Right cardiac atrium (tissue), 5 donors: ENCODE measurements at places on chromosomes 12 and 14.

DNA sequence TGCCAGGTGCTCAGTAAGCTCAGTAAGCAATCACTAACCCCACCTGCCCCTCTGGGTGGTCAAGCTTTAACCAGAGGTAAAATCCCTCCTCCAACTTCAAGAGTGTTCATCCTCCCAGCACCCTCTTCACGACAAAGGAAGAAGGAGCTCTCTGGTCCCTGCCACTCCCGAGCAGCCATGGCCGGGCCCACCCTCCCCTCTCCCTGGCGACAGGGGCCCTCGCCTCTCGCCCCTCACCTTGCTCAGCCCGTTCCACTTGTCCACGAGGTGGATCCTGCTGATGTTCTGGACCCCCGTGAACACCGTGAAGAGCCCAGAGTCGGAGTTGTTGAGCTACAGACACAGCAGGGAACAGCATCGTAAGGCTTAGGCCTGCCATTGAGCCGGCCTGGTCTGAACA, 52.0 kb downstream of the SCARB1 start:
- DNase-seq, result no peak

GRCh38 chr12:124453419-124454351, 113.7 kb downstream of the NCOR2 start:
- peak; percentile 93 for DNase-seq

DNA sequence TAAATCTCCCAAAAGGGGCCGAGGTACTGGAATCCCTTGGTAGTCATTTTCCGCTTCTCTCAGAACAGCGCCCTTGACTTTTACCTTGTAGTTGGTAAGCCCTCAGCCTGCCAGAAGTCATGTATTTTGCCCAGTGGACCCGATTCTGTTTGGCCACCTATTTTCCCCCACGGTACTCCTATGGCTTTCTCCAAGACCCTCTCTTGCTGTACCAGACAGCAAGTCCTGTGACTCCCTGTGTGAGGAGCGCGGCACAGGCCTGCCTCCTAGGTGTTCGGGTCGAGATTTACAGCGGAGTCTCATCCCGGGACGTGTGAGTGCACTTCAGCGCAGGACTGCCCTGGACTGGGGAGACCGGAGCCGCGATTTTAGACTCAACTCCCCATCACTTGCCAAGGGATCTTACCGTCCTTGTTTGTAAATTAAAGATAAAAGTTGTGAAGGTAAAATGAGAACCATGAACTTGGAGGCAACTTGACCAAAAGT, 1.1 kb upstream of the MBD6 start:
- DNase-seq, result peak; percentile 78

DNA sequence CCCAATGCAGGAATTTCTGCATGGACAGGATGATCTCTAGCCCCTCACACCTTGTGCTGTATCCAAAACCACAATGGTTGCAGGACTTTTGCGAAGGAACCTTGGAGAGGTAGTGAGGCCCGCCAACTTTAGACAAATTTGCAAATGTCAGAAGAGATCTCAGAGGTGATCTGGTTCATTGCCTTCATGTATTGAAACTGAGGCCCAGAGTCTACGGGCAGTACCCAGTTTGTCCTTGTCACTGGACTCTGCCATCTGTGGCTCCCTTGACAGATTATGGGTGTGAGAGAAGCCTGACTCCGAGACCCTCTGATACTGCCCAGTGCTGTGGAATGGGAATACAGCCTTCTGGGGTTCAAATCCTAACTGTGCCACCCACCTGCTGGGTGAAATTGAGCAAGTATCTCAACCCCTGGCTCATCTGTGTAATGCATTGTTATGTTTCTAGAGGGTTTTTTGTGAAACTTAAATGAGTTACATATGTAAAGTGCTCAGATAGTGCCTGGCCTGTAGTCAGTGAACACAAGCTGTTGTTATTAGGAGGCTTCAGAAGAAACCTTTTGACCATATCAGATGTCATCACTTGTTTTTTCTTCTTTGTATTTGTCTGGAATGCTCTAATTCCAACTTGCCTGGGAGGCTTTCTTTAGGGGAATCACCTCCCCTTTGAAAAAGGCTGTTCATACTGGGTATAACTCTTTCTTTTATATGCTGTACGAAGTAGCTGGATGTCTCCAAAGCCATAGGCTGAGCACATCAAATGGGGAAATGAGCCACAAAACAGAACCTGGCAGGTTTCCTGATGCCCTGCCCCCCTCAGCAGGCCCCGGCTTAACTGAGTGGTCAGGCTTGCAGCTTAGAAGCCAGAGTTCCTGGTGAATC, 71.4 kb upstream of the SRSF5 start:
- no peak for DNase-seq

- no peak for DNase-seq
Measured at GRCh38 chr14:84804895-84805294, 725.0 kb upstream of the FLRT2 start.

- no peak for DNase-seq
Measured at GRCh38 chr12:100445081-100445481, 28.6 kb upstream of the NR1H4 start.

DNA sequence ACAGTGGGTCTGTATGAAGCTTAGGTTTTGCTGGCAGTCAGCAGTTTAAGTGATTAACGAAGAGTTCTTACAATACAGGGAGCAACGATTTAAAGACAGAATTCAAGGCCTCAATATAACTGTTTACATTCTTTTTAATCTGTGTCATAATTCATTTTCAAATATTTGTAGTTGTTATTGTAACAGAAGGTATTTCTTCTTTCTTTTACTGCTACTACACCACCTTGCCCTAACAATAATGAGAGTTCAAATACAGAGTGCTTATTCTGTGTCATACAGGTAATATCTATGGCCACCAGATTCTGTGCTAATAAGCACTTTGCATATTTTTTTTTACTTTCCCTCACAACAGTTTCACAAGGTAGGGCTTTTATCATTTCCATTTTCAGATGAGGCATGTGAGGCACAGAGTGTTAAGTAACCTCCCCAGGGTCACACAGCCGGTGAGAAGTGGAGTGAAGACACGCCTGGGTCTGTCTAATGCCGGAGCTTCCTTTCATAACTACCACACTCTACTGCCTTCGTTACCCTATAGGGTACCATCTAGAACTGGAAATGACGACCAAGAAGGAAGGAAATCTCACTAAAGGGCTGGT, 81.9 kb downstream of the PELI2 start:
- no peak for DNase-seq

- no peak for DNase-seq
Measured at GRCh38 chr14:83867566-83868225, 1662.2 kb upstream of the FLRT2 start.

DNA sequence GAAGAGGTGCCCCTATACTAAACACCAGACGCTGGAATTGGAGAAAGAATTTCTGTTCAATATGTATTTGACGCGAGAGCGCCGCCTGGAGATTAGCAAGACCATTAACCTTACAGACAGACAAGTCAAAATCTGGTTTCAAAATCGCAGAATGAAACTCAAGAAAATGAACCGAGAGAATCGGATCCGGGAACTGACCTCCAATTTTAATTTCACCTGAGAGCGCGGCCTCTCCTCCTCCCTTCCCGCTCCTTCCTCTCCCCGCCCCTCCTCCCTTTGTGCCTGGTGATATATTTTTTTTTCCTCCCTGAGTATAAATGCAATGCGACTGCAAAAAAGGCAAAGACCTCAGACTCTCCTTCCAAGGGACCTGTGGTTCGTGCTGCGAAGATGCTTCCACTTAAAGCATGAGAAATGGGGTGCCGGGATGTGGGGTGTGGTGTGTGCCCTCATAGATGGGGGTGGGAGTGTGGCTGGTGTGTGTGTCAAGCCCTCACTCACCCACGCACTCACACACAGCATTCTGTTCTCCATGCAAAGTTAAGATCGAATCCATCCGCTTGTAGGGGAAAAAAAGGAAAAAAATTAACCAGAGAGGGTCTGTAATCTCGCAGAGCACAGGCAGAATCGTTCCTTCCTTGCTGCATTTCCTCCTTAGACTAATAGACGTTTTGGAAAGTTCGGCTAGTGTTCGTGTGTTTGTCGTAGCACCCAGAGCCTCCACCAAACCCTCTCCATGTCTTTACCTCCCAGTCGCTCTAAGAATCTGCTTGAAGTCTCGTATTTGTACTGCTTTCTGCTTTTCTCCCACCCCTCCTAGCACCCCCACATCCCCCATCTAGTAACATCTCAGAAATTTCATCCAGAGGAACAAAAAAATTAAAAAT, 4.5 kb downstream of the HOXC10 start:
- DNase-seq, result no peak

DNA sequence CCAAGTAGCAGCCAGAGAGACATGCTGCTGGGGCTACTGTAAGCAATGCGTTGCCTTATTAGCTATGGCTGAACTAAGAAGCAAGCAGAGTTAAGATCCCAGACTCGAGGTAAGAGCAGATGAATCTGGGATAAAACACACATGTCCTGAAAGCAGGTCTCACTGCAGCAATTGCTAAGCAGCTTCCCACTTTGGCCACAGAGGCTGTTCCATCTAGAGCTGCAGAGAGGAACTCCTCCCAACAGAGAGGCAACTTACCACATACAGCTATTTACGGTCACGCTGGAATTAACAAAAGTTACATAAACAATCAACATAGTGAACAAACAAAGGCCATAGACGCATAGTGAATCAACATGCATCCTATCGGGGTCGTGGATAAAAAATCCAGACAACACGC, 90.2 kb downstream of the KSR2 start:
- DNase-seq, result no peak

DNA sequence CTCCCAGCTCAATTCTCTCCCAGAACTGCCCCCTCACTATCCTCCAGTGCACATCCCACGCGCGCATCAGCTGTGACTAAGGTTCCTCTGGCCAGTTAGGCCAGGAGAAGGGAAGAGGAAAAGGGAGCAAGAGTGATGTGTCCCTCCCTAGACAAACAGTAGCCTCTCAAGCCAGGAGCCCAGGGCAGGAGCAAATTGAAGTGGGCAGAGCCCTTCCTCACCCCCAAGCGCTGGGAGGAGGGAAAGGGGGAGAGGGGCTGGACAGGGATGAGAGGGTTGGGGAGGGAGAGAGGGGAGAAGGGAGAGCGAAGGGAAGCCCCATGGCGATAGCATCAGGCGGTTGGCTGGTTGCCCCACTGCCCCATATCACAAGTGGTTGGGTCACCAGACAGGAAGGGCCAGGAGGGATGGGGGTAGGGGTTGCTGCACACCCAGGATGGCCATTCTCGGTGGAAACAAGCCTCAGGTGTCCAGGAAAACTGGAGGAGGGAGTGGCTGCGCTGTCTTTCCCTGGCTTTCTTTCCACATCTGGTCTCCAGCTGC, 1.1 kb downstream of the CD63 start:
- DNase-seq, result peak; percentile 79

DNA sequence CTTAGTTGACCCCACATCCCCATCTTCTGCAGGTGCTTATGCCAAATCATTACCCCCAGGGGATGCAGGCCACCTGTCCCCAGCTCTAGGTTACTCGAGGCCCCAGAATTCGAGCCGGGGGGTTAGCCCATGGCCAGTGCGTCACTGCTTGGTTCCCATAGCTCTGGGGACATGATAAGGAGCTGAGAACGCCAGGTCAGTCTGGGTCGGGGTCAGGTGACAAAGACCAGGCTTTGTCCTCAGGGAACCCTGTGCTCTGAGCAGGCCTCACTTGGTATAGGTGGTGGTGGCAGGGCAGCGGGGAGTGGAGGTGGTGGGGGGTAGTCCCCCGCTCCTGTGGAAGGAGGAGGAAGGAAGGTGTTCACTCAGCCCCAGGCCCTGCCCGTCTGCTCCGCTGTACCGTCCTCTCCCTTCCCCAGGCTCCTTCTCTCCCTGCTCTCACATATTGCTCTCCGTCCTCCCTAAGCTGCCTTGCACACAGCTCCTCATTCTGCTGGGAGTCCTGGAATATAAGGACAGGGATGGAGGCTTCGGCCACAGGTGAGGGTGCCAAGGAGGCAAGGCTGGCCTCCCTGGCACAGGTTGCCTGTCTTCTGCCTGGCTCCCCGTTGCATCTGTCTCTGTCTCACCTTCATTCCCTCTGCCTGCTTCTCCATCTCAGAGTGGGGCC, 2.0 kb upstream of the MYH6 start:
- DNase-seq, result peak; percentile 74

DNA sequence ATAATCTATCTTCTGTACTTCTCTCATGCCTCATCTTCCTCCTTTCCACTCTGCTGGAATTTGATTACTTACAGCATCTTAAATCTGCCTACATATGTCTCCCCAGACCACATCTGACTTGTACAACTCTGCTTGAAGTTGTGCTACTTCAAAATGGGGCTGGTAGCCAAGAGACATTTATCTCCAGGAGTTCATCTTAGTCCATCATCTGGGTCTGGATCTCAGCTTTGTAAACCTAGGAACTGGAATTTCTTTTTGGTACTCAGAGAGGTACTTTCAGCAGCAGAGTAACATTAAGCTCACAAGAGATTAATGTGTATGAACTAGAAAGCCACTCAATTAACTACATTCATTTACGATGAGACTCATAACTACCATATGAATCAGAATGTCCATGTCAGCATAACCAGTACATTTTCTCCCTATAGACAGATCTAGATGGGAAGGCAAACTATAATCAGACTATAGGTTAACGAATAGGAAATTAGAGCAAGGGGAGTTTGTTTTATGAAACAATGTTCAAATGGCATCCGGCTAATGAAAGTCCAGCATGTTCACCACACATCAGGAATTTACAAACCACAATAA, 178.8 kb downstream of the CEP128 start:
- DNase-seq, result no peak

GRCh38 chr12:108313241-108313605, 25.9 kb downstream of the CMKLR1 start:
- no peak for DNase-seq

- DNase-seq, result peak; percentile 73
Measured at GRCh38 chr14:51395361-51395849, 155.4 kb downstream of the TMX1 start.

DNA sequence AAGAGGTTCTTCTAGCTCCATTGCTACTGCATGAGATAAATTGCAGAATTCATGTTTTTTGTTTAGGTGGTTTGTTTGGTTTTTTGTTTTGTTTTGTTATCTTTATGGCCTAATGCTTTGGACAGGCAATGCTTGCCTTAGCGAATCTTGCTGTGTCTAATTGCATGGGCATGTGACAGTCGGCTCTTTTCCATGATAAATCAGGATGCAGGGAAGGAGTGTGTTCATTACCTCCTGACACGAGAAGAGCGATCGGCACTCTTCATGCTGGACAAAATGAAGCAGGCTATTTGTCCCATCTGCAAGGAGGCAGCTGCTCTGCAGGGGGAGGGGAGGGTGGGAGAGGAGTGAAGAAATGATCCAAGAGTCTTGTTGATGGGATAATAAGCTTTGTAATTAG, 6.5 kb downstream of the CCDC60 start:
- no peak for DNase-seq

DNA sequence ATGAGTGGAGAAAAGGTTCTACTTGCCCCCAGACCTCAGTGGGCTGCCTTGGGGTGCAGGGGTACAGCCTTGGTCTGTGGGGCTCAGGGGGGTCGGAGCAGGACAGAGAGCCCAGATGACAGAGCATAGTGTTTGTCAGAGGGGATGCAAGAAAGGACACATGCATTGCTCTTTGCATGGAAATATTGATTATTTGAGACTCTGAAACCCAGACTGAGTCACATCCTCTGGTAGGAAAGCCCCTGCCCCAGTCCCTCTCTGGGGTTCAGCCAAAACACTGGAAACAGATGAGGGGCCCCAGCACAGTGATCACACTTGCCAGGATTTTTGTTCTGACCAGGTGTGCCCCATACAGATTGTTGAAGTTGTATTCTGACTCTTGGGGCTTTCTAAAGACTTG, 1094.4 kb downstream of the BCL11B start:
- no peak for DNase-seq
